ENCODE measurements at places on chromosomes 3 and 15.

DNA sequence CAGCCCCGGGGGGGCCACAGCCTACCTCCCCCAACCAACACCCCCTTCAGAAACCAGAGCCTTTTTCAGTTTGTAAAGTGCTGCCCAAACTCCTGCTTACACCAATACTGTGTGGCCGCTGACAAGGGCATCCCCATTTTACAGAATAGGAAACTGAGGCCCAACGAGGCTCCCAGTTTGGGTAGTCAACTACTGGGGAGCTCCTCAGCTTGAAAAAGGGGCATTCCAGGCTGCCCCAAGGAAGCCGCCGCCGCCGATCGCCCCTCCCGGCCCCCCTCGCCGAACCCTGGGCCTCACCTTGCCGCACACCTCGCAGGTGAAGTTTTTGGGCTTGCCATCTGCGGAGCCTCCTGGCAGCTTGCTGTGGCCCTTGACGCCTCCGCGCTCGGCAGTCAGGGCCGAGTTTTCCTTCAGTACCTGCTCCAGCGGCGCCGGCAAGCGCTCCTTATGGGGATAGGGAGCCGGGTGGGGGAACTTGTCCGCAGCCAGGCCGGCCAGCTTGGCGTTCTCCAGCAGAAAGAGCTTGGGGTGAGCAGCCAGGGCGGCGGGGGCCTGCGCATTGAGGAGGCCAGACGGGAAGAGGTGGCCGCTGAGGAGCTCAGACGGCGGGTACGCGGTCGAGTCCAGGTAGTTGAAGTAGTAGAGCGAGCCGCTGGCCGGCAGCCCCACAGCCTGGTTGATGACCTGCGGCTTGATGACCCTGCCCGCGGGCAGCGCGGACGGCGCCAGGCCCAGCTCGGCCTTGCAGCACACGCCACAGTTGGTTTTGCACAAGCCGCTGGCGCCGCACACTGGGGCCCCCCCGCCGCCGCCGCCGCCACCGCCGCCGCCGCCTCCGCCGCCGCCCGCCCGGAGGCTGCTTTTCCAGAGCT lies 1.4 kb downstream of the FEZF2 start:
- no peak for DNase-seq

DNA sequence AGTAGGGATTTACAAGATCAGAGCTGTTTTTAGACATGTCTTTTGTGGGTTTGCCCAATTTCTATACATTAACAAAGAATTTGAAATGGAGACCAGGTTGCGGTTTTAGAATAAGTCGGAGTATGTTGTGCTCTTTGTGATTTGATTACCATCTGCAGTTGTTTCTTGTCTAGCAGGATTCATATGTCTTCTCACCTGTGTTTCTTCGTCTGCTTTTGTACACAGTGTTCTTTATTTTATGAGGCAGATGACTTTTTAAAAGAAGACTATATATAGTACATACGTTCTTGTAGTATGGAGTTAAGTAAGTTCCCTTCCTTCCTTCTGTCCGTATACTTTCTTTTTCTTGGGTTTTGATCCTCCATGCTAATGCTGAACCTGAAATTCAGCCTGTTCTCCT lies 175.3 kb upstream of the LRRFIP2 start:
- DNase-seq, result no peak

GRCh38 chr15:101642361-101642760 lies 9.8 kb downstream of the TM2D3 start:
- no peak for DNase-seq

GRCh38 chr3:115792206-115792955 lies 169.1 kb downstream of the GAP43 start:
- DNase-seq, result no peak

GRCh38 chr15:32642667-32643435 lies 1.3 kb downstream of the SCG5 start:
- DNase-seq, result no peak

GRCh38 chr15:95132774-95133173 lies 901.4 kb downstream of the MCTP2 start:
- DNase-seq, result no peak

GRCh38 chr3:126487151-126487771 lies 11.6 kb upstream of the ZXDC start:
- DNase-seq, result no peak

DNA sequence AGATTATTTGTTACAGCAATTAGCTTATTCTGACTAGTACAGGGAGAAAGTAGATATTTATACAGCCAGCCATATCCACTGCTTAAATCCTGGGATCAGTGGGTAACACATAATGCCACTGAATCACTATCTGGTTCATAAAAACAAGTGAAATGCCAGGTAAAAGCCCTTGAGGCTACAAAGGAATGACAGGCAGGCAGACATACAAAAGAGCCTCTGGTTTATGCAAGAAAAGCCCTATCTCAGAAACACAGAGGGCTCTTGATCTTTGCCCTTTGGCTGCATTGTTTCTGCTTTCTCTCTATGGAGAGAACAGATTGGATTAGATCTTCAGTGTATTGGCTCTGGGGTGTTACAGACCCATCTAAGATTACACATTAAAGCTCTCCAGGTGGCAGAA lies 115.4 kb upstream of the GADL1 start:
- no peak for DNase-seq

- DNase-seq, result no peak
Observed at GRCh38 chr15:58066042-58066867, 744 bp upstream of the ALDH1A2 start.

All from activated naive CD8-positive, alpha-beta T cell treated with anti-CD3 and anti-CD28 coated beads, Interleukin-2, amount 50 U/mL, for 16 hours (primary cell).